CD14-positive monocyte (primary cell): ENCODE measurements at places on chromosomes 2 and 18. TPM values are rescaled to one million over a fixed set of nuclear protein-coding genes. Genes with fewer than 3 reads are reported as not detected.
A peak's percentile ranks its signal among the peaks of the same experiment; 100 is the strongest.

Gene INSIG2
- 4.3 and 17.2 TPM in 2 replicates for polyA plus RNA-seq

Gene OTOF
- not detected for polyA plus RNA-seq

- no peak for DNase-seq
- no peaks in the 10 kb centered on the region for H3K36me3 ChIP-seq
- H3K27me3 ChIP-seq, result no peaks in the 10 kb centered on the region
- H3K4me1 ChIP-seq, result no peaks in the 10 kb centered on the region
Observed at GRCh38 chr2:618005-618404, 59.2 kb downstream of the TMEM18 start.

DNA sequence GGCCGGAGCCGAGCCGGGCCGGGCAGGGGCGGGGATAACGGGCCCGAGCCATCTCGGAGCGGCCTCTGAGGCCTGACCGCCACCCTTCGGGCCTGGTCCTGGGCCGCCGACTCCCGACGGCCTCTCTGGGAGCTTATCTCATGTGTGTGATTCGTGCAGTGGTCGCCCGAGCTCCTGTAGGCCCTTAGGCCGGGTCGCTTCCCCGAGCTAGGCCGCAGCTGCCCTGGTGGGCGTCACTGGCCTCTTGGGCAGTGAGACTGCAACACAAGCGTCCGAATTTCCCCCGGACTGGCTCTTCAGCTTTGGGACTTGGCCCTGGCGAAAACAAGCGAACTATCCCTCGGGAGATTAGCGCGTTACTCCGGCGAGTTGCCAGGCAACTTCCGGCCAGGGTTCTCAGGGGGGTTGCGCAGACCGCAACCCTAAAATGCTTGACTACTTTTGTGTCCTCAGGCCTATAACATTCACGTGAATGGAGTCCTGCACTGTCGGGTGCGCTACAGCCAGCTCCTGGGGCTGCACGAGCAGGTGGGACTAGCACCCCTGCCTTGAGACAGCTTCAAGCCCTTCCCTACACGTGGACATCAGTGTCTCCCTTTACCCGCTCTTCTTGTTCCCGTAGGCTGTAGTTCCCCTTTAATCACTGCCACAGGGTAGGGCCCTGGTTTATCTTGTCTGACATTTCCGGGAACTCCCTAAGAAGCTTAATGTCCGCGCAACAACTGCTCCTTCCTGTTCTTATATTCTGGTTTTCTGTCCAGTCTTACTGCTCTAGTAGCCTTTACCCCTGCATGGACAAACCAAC, 602 bp downstream of the SNX17 start:
- H3K4me1 ChIP-seq, result peaks cover 36% of the 10 kb centered on the region
- DNase-seq, result peak; percentile 94
- no peaks in the 10 kb centered on the region for H3K27me3 ChIP-seq
- H3K36me3 ChIP-seq, result peaks cover 59% of the 10 kb centered on the region
- H3K4me3 ChIP-seq, result peak overlapping the region; percentile 96

GRCh38 chr18:7609617-7610016, 42.5 kb downstream of the PTPRM start:
- no peaks in the 10 kb centered on the region for H3K4me1 ChIP-seq
- no peak overlapping the region for H3K4me3 ChIP-seq
- no peaks in the 10 kb centered on the region for H3K36me3 ChIP-seq
- H3K27ac ChIP-seq, result no peak overlapping the region
- DNase-seq, result no peak

DNA sequence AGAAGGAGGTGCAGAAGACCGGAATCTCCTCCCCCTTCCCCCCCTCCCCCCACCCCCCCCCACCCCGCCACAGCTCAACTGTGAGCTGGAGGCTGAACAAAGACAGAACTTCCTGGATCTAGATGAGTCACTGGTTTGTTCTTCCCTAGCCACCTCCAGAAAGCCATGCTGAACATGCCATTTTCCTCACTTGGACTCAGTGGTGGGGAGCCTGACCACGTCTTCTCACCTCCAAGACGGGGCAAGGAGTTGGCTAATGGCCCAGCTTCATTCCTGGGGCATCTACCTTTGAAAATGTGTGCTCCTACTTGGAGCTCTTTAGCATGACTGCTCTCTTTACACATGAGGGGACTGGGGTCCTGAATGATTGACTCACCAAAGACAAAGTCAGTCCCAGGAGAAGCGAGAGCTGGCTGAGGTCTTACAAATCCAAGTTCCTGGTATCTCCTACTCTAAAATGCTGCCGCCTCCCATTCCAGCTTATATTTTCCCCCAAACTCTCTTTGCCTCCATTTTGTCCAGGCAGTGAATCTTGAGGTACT, 22.6 kb upstream of the FZD5 start:
- H3K4me3 ChIP-seq, result peak overlapping the region; percentile 14
- no peaks in the 10 kb centered on the region for H3K36me3 ChIP-seq
- H3K4me1 ChIP-seq, result peaks cover 45% of the 10 kb centered on the region
